ENCODE measurements at places on chromosomes 3 and 15.

DNA sequence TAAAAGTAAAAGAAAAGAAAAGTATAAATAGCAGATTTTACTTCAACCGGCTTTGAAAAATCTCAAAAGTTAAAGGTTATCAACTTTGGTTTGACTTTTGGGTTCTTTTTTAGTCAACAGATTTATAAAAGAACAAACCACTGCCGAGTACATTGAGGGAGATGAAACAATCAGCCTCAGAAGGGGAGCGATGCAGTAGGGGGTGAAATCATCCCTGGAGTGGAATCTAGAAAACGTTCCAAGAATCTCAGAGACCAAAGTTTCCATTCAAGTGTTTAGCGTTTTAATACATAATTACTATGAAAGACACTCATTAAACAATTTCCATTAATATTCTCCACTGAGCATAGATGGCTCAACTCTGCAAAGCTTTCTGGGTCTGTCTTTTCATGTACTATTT lies 745.5 kb downstream of the NR2F2 start:
- DNase-seq, result no peak

GRCh38 chr3:167662919-167663400 lies 9.2 kb upstream of the WDR49 start:
- no peak for DNase-seq

DNA sequence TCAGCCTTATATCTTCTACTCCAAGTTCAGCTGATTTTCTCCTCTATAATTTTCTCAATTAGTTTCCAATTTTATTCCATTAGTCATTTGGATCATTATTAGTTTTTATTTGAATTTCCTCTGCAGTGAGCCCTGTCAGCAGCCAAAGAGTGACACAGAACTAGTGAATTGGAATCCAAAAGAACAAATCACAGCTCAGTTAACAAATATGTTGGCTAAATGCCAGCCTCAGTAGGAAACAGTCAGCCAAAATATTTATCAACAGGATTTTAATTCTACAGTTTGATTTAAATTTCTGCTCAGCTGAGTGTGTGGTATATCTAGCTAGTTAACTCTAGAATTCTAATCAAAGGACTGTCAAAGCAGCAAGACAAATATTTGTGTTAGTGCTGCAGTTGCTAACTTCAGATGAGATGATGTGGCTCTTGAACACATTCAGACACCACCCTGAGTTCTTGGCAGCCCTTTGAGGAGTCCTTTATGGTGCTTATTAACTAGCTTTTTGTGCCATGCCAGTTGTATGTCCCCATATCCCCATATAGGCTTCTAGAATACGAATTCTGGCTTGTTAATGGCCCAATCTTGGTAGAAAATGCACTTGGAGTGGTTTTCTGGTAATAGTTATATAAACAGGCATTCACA lies 194.5 kb downstream of the CPNE4 start:
- no peak for DNase-seq

GRCh38 chr3:140570602-140571001 lies 107.3 kb upstream of the TRIM42 start:
- DNase-seq, result no peak

GRCh38 chr3:34305266-34305665 lies 506.8 kb downstream of the PDCD6IP start:
- no peak for DNase-seq

DNA sequence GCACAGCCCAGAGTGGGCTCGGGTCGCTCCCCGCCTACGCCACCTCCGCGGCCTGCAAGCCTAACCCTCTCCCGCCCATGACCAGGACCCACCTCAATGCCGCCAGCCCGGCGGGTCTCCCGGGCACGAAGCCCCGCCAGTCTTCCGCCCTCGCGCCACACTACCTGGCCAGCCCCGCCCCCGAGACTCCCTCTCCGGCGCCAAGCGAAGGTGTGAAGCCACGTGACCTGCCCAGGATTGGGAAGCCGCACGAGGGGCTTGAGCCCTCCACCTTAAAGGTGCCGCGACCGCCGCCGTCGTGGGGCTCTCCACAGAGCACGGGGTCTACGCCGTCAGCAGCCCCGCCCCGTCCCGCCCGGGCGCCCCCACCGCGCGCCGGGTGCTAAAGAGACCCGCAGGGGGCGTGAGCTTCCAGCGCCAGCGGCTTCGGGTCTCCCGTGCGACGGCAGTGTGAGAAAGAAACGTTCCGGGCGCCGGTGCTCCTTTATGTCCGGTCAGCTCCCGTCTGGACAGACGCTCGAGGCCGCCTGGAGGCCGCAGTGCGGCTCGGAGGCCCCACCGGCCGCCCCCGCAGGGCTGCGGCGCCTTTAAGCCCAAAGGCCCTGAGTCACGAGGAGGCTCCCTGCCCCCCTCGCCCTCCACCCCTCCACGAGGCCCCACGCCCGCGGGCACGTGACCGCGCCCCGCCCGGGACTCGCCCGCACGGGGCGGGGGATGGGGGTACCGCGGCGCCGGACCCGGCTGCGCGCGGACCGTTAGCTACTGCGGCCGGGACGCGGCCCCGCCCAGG lies at the start of gene CPEB1:
CPEB1 (minus strand) TSS at position 319 of the 790 bp plus-strand sequence. CDS start 18,904 bp downstream, outside the sequence.
- DNase-seq, result no peak

DNA sequence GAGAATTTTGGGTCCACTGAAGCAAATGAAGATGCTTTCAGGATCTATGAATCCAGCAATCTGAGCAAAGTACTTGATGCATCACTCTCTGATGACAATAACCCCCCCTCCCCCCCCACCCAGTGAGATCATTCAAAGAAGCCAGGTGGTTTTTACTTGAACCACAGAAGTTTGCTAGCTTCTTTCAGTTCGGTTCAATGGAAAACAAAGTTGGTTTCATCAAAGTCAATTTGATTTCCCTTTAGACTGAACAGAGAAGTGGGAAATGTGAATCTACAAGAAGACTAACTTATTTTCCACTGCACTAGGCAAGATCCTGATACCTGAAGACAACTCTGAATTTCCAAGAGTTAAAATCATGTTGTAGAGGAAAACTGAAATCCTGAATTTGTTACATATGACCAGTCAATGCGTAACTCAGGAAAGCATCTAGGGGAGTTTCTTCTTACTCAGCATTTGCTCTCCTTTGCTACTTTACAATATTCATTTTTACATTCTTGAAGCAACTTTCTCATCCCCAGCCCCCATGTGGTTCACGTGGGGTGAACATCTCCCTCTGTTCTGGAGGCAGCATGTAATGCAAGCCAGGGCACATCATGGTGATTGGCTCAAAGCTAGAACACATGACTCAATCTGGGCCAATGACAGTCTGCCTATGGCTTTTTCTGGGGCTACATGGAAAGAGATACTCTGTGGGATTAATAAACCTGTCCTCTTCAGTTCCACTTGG lies 572.6 kb downstream of the FOXP1 start:
- no peak for DNase-seq

DNA sequence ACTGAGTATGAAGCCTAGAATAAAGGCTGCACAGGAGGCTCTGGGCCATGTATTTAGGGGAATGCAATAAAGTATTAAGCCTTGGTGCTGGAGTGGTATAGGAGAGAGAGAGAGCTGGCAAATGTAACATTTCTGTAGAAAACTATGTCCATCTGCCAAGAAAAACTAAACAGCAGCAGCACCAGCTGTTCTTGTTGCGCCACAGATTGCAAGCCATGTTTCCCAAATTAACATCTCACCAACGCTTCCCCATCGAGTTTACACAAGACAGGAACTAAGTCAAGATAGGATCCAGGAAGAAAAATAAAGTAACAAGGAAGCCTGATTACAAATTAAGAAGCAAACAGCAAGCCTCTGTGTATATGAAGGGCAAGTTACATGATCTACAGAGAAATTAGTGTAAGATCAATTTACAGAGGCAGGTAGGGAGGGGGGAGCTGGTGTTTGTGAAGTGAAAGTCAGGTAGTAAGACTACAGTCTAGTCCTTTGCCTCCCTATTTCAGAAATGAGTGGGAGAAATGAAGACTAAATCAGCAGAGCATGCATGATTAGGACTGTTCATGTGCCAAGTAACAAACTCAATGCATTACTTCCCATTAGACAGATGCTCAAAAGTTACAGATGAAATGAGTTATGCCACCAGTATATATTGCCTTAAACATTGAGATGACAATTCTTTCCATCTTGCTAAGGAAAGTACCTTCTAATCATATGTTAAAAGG lies 900.5 kb downstream of the EPHA3 start:
- no peak for DNase-seq

GRCh38 chr3:127915115-127915936 lies at the start of gene KBTBD12:
Gene KBTBD12 (plus strand): TSS chr3:127915232. CDS start chr3:127923062, 7,830 bp downstream.
- no peak for DNase-seq

- DNase-seq, result no peak
Observed at GRCh38 chr3:70857916-70858315, 545.5 kb upstream of the MDFIC2 start.

- no peak for DNase-seq
Observed at GRCh38 chr3:20930034-20930433, 744.0 kb upstream of the SGO1 start.

Measured in smooth muscle cell of the brain vasculature (primary cell).